GM13976 (cell line): ENCODE measurements at places on chromosomes 7 and 10.

DNA sequence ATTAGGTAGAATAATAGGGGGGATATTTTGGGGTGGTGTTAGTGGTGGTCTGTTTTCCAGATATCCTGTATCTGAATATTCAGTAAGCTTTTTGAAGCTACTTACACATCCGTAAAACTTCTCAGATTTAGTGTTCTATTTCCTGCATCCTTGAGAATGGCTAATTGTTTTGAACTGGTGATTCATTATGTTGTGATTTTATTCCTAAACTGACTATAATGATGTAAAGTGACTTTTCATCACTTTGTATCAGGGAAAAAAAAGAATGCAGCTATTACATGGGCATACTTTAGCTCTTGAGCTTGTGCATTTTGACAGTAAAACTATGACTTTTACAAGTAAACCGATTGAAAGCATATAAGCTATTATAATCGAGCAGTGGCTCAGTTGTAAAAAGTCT is 18.2 kb downstream of the WAC start:
- DNase-seq, result no peak

DNA sequence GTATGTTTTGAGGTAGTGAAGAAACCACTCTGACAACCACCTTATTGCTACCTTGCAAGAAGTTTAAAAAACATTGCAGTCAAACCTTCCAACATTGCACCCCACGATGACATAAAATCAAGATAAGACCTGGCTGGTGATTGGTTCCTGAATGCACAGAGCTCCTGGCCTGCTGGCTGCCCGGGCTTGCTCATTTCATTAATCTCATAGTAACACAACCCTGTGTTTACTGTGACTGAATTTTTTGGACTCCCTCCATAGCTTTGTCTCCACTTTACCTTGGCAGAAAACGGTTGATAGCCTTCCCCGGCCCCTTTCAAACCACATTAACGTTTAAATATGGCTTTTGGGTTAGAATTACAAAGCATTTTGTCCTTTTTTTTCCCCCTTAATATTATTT is 27.5 kb downstream of the VWA2 start:
- no peak for DNase-seq

DNA sequence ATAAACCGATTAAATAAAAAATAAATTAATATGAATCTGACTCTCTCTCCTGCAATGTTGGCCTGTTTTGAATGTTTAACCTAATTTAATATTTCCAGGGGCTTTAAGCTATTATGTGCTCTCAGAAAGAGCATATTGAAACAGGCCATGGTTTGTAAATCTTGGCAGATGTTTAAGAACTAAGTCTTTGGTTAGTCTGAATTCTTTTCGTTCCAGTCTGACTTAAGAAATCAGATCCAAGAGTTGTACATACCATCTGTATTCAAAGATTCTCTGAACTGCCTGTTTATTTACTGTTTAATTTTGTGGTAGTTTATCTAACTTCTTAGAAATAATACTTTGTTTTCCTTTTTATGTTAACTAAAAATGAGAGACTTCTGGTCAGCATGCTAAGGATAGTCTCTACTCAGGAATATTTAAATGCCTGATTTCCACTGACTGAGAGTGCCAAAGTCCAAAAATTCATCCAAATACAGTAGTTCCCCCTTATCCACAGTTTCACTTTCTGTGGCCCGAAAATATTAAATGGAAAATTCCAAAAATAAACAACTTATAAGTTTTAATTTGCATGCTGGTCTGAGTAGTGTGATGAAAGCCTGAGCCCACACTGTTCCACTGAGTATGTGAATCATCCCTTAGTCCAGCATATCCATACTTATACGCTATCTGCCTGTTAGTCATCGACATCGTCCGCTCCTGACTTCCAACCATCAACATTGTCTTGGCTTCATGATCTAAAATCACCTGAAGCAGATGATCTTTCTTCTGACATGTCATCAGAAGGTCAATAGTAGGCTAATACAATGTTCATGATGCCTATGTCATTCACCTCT is 238.1 kb upstream of the CSTF2T start:
- no peak for DNase-seq

GRCh38 chr10:14478604-14479003 is 147.9 kb upstream of the FRMD4A start:
- DNase-seq, result peak; percentile 41

DNA sequence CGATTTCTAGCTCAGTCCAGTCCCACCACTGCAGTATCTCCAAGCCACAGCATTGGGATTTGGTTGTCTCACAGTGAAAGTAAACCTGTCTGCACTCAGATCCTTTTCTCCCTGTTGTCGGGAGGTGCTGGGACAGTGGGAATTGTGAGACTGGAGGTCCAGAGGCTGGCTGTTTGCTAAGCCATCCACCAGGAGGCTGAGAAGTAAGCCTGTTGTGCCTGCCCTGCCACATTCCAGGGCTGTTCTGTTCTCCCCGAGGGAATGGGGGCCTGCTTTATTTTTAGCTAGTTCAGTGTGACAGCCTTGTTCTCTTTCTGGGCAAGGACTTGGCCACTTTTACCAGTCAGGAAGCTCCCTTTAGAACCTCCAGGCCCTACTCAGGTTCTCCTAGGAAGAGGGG is 54.9 kb downstream of the HK1 start:
- DNase-seq, result no peak

DNA sequence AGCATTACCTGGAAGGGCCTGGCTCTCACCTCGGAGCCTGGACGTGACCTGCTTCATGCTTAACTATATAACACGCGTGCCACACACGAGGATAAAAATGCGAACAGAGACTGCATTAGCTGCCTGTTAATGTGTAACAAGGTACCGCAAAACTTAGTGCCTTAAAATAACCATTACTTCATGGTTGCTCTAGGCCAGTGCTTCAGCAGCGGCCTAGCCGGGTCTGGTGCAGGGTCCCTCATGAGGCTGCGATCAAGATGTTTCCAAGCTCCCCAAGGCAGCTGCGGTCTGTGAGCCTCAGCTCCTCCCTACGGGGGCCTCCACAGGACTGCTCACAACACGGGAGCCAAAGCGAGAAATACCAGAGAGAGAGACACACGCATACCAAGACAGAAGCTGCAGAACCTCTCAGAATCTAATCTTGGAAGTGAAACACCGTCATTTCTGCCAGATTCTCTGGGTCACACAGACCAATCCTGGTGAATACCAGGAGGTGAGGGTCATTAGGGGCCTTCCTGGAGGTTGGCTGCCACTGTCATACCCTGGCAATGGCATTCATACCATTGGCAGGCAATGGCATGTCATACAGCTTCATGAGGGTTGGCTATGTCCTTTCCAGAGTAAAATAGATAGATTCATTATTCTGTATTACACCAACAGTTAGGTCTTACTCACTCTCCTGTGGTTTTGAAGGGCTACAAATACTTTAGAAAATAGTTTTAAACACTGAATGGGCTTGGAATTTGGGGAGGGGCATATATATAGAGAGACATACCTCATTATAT is 94.5 kb downstream of the HIPK2 start:
- DNase-seq, result peak; percentile 59

DNA sequence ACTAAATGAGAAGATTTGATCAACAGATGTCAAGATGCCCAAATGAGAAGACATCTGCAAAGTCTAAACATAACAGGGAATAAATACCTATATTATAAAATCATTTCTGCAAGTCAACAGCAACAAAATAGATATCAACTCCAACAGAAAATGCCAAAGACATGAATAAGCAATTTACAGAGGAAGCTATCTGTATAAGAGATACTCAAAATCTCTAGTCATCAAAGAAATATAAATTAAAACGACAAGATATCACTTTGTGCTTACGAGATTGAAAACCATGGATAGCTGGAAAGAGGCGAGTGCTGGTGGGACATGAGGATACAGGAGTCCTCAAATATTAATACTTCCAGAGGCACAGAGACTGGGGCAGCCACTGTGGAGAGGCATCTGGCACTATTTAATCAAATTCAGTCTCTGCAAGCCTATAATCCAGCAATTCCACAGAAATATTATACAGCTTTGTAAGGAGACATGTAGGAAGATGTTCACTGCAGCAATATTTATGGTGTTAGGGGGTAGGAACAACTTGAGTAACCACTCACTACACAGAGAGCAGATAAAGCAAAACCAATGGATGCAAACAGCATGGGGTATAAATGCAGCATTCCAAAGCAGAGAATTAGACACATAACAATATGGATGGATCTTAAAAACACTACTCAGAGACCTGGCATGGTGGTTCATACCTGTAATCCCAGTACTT is 4.8 kb downstream of the DNMBP start:
- DNase-seq, result no peak

- DNase-seq, result no peak
Measured at GRCh38 chr10:51699145-51699474, 285 bp downstream of the CSTF2T start.

DNA sequence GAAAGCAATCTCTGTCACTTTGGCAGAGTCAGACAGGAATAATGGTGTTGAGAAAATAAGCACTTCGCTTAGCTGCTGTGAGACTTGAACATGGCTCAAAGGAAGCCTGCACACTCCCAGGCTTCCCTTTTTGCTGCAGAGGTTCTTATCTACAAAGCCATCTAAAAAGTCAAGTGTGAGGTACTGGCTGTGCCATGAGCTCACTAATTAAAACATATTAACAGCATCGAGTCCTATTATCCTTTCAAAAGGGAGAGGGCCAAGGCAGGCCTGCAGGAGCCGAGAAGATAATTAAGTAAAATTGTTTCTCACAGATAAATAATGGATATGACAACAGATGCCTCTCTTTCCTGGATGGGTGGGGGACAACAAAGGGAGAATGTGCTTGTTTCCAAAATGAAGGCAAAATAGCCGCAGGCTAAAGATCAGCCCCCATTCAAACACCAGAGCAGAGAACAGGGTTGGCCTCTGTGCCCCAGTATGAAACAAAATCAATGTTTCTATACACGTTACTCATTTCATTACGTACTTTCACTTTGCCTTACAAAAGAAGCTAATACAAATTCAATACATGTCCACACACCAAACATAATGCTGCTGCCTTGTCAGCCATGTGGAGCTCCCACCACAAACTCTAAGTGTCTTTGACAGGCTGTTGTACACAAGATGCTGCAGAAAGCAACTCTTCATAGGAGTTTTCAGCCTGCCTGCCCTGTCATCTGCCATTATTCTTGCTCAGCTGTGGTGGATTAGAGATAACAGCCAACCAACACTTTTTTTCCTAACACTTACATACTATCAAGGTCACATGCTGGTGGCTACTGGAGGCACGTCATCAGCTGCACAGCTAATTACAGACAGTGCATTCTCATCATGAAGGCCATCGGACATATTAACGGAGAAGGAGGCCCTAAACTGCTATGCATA is 55.3 kb downstream of the ELAPOR2 start:
- no peak for DNase-seq

DNA sequence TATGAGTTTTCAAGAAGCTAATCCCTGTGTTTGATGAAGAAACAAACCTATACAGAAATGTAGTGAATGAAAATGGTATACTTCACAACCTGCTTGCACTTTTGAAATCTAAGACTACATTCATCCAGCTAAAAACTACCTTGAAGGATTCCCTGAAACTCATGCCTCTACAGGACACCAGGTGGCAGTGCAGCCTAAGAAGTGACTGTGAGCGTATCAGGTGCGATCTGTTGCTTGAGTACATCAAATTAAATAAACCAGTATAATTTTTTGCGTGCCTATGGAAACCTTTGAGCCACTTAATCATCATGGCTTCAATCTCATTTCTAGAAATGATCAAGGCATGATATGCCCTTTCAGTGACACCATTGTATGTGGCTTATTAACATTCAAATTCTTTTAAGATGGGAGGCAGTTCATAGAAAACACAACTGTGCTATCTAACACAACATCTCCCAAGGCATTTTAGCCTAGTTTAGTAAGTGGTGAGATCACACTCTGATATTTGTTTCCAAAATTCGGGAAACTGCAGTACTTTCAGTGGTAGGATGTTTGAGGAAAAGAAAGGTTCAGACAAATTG is 57.4 kb downstream of the PPP1R17 start:
- DNase-seq, result peak; percentile 42

- DNase-seq, result no peak
Measured at GRCh38 chr7:51006483-51007235, 224.0 kb upstream of the GRB10 start.

DNA sequence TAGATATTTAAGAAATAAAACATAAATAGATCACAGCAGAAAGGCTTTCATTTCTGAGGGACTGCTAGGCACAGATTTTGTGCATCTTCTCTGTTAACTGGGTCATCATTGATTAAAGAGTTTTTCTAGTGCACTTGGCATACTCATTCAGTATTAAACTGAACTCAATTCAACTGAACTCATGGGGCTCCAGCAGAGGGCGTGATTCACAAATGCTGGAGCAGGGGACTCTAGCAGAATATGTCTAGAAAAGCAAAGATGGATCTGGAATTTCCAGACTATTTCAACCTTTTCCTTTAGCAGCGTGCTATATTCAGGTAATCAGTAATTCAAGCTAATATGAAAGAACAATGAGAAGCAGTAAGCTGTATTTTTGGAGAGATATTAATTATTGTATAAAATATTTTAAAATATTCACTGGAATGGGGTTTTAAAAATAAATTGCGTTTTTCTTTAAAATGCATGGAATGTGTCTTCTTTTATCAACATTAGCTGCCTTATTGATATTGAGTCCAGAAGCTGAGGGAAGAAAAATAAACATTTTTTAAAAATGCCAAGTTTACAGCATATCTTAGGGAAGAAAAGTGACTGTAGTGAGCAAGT is 296.8 kb upstream of the CACNA2D1 start:
- no peak for DNase-seq

DNA sequence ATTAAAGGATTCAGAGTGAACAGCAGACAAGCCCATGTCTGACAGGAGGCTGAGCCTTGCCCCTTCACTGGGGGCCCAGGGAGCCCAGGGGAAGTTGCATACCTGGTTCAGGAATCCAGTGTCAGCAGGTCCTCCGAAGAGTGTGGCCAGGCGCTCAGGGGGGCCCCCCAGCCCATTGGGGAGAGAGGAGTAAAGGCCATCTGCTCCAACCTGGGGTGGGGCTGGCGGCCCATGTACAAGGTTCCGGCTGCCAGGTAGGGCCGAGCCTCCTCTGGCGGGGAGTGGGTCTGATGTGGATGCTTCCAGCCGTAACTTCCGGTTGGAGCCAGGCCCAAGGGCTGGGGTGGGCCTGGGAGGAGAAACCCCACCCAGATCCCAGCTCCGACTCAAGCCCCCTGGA is 2.3 kb downstream of the PSD start:
- no peak for DNase-seq

GRCh38 chr7:2559283-2559950 is 638 bp downstream of the IQCE start:
- DNase-seq, result peak; percentile 46

- DNase-seq, result peak; percentile 35
Measured at GRCh38 chr10:112950714-112951358, 789 bp downstream of the TCF7L2 start.

DNA sequence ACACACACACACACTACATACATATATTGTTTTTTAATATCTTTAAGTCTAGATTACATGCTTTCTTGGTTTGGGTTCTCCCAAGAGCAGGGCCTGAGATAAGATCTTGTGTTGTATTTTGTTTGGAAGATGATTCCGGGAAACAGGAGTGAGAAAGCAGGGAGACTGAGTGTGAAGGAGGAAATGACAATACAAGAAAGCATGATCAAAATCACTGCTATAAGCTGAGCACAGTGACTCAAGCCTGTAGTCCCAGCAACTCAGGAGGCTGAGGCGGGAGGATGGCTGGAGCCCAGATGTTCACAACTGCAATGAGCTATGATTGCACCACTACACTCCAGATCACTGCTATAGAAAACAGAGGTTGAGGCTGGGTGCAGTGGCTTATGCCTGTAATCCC is 267.6 kb downstream of the SKIDA1 start:
- DNase-seq, result no peak

- no peak for DNase-seq
Measured at GRCh38 chr10:123724747-123725146, 58.6 kb downstream of the GPR26 start.

- no peak for DNase-seq
Measured at GRCh38 chr7:148698007-148698396, 701 bp upstream of the CUL1 start.

GRCh38 chr7:35676211-35676610 is 18.7 kb downstream of the HERPUD2 start:
- no peak for DNase-seq
